ENCODE measurements at places on chromosomes 4 and X. TPM values are rescaled to one million over a fixed set of nuclear protein-coding genes. Genes with fewer than 3 reads are reported as not detected.

DNA sequence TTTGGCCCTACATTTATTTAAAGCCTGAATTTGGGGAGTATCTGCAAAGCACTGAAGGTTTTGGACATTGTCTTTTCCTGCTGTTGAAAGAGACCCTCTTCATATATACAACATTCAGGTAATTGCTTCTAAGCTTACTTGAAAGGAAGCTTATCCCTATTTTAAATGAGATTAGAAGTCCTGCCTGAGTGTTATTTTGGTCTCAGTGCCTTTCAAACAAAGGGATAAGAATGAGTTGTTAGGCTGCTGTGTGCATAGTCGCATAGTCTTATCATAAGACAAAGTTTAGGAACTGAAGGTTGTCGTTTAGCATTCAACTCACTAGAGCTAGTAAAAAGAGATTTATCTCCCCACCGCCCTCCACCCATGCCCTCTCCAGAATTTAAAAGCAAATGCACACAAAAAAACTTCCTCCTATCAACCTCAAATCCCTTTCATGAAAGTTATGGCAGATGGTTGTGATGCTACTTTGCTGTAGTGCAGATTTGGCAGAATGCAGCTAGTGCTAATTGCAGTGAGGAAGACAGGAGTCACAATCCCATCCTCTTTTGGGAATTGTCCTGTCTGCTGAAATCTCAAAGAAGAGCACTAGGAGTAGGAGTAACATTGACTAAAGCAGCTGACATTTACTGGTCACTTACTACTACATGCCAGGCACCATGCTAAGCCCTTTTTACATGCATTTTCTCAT is 5.8 kb downstream of the HERC3 start:
- no peak for DNase-seq

GRCh38 chrX:67351411-67351810 is 192.4 kb upstream of the AR start:
- no peak for DNase-seq

DNA sequence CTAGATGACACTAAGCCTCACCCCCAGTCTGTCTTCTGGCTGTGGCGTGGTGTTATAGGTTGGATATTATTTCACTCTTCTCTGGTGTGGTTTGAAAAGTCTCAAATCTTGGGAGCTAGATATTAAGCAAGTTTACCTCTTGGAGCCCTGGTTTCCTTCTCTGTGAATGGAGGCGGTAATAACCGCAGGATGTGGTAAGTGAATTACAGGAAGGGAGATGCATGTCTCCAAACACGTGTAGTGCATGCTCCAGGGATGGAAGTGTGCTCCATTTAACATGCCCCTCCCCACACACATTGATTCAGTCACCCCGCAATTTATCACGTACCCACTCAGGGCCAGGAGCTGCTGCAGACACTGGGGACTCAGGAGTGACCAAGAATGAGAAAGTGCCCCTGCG is 4.9 kb downstream of the ZNF275 start:
- DNase-seq, result no peak

DNA sequence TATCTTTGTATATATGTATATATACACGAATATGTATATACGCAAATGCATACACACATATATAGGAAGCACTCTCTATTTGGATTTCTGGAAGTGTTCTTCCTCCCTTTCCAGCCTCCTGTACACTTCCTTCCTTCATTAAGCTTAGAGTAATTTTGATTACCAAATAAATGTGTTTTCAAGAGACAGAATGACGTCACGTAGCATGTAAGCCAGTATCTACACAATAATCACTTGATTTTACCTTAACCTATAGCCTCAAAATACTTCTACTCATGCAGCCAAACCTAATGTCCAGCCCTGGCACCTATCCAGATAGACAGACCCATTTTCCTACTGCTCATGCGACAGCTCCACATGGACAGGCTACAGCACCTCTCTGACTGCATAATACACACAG is 29.9 kb downstream of the MAGEA10 start:
- no peak for DNase-seq

DNA sequence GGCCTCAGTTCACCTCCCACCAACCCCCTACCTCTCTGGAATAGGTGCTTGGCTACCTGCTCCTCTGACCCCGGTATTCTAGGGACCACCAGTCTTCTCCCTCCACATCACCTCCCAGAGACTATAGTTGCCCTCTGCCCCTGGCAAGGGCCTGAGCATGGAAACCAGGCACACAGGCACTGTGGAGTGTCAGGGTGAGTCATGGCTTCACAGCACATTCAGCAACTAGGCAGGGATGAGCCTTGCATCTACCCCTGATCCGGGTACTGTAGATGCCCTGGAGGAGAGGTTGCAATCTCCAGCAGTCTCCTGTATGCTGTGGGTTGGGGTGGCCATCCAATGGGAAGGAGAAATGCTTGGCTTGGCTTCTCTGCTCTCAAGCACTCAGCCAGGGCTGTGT is 472.7 kb downstream of the IDS start:
- DNase-seq, result no peak

DNA sequence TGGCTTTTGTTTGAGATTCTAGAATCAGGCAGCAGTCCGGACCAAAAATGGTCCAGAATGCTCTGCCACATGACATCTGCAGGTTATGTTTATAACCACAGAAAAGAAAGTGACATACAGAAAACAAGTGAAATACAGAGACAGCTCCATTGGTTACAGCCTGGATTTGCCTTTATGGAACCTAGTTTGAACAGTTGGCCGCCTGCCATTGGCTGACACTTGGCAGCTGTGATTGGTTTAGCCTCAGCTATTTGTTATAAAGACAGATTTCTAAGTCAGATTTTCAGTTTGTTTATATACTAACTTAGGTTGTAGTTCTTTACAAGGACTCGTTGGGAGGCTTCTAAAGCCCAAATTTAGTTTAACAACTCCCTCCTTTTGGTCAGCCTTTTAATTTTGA is 40.8 kb upstream of the IL9R start:
- no peak for DNase-seq

DNA sequence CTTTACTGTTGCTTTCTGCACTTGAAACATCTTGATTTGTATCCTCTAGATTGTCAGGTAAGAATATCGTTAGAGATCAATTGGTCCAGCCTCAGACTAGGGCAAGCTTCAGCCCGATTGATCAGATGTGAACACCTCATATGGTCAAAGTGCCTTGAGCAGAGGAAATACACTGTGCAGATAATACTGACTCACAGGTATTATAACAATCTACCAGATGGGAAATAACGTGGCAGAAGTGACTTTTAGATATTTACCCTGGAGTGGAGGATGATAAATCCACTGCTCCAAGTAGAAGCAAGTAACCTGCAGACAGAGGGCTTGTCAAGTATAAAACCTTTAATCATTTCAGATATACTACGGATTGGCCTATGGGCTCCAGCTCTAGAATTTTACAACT is 17.9 kb downstream of the VEGFC start:
- DNase-seq, result no peak

- DNase-seq, result no peak
These were observed 5.7 kb upstream of the RNF4 start for GRCh38 chr4:2462992-2463762.

- DNase-seq, result no peak
These were observed 43.3 kb upstream of the AGA start for GRCh38 chr4:177485528-177485927.

- DNase-seq, result no peak
These were observed 1627.5 kb upstream of the TENM3 start for GRCh38 chr4:180615746-180616145.

GRCh38 chr4:82801910-82802521 is 3.4 kb upstream of the SCD5 start:
- DNase-seq, result no peak

DNA sequence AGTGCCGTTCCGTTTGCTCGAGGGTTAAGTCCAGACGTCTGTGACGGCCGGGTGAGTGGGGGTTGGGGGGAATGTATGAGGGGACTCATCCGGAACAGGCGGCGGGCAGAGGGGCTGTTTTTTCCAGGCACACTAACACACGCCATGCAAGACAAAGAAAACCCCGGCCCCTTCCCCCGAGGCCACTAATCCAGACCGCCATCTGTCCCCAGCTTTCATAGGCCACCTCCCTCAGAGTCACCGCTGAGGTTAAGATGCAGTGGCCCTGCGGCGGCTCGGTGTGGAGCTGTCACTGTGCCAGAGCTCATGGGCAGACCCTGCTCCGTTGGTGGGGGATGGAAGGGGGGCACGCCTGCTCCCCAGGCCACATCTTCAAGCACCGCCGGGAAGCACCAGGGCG is 34.1 kb downstream of the SORCS2 start:
- DNase-seq, result no peak

DNA sequence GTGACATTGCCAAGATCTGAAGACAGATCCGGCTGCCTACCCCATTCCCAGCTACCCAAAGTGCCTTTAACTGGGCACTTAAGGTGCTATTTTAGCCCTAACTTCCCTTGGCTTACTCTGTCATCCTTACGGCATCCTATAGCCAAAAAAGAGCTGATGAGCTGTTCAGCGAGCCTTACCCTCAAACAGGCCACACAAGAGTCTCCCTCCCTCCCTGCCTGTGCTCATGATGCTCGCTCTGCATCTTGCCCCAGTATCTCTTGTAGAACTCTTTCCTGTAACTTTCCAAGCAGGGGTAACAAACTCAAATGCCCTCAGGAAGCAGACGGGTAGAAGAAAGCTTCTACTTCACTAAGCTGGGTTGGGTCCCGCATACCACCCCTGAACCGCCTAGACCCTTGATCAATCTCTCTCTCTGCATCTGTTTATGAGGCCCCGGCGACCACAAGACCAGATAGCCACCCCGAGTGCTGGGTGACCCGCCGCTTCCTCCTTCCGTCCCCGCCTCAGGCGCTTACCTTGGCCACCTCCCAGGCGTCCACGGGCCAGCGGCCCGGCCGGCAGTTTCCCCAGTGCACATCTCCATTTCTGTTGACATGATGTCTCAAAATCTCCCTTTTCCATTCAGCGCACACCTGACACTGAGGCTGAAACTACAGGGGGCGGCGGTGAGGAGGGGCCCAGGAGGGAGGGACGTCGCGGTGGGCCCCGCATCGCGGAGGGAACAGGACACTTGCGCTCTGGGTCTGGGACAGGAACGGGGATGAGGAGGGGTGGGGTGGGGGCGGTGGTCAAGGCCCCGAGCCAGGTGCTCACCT is 663 bp downstream of the CXorf38 start:
- peak; percentile 34 for DNase-seq

DNA sequence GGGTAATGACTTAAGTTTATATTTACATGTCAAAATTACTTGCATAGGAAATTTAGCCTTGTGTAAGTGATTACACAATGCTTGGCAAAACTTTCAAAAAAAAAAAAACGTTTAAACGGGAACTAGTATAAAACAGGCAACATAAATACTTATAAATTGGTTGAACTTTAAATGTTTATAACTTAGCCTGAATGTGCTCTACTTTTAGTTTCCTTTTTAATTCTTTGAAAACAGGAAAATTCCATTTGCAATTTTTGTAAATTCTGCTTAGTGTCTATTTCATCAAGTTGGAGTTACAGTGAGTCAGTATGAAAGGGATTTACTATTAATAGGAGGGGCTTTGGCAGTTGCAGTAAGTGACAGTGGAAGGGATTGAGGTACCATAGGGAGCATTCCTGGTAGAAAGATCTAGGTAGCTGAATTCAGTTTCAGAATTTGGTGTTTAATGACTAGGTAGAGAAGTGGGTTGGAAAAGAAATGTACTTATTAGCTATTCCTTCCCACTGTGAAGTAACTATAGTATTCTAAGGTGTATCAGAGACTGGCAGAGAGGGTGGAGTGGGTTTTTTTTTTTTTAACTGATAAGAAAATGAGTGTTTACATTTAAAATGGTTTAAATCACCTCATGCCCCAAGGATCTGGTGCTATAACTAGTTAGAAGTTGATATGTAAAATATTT is 2.8 kb downstream of the STAG2 start:
- DNase-seq, result no peak

- DNase-seq, result no peak
These were observed 37.5 kb downstream of the MTMR1 start for GRCh38 chrX:150730719-150731118.

DNA sequence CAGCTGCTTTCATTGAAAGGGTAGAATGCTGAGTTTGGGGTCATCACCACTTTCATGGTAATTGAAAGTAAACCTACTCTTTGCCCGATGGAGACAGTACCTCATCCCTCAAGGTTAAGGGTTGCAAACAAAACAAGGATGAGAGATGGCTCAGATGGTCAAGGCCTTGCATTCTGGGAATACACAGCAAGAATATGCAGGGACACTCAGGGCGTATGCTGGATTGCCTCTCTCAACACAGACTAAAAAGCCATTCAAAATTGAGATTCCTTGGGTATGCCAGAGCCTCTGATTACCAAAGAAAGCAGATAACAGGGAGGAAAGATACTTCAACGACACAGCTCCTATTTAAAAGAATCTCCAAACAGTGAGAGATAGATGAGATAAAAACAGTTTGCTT is 310.4 kb downstream of the ARAP2 start:
- DNase-seq, result no peak

DNA sequence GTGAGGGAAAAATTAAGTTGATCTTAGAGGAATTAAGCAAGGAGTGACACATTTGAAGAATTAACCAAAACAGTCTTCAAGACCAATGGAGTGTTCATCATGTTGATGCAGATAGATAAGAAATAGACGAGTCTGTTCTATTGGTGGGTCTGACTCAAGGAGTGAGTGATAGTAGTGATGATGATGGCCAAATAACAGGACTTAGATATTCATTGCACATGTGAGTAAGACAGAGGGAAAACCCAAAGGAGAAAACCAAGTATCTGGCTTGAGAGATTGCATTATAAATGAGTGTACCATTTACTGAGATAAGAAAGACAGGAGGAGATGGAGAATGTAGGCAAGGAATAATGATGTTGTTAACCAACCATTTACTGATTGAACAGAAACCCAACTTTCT is 321.3 kb downstream of the ADGRL3 start:
- DNase-seq, result no peak

- no peak for DNase-seq
These were observed 183.6 kb upstream of the ARSJ start for GRCh38 chr4:114163051-114163450.

- no peak for DNase-seq
These were observed 117.9 kb downstream of the TBC1D19 start for GRCh38 chr4:26701786-26702227.

Gene HTRA3
- total RNA-seq, result not detected

Gene FAT1
- total RNA-seq, result not detected

Gene PLAC8
- total RNA-seq, result 140 TPM

Gene PCSK1N
- 1.8 TPM for total RNA-seq

Gene ZRSR2
- 11.2 TPM for total RNA-seq

Gene FAM47A
- not detected for total RNA-seq

Gene RRAGB
- 6.5 TPM for total RNA-seq

Gene NDP
- not detected for total RNA-seq

Gene SOWAHD
- 0.14 TPM for total RNA-seq

Measured in activated naive CD8-positive, alpha-beta T cell treated with anti-CD3 and anti-CD28 coated beads for 36 hours (primary cell).